ENCODE measurements at places on chromosomes 3 and 15. TPM values are rescaled to one million over a fixed set of nuclear protein-coding genes. Genes with fewer than 3 reads are reported as not detected.
A peak's percentile ranks its signal among the peaks of the same experiment; 100 is the strongest.

The WNT5A gene
- total RNA-seq = 26.7 TPM

The ROPN1B gene
- total RNA-seq = not detected

The NR2E3 gene
- 0.61 TPM for total RNA-seq

DNA sequence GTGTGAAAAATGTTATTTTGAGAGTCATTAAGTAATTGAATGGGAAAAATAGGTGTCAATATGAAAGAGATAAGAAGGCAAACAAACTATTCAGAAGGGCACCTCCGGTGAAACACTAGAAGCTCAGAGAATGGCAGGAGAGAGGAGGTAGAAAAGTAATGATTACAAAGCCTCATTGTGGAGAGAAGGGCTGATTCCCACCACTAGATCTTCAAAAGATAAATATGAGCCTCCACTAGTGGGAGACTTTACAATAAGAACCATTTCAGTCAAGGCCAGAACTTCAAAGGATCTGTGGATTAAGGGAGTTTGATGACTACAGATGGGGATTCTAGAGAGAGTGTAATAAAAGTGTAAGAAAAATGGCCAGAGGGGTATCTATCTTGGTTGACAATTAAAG, 535.6 kb downstream of the NLGN1 start:
- H3K4me1 ChIP-seq = no peaks in the 10 kb centered on the region
- no peak overlapping the region for H3K27ac ChIP-seq
- no peak overlapping the region for H3K4me3 ChIP-seq
- no peaks in the 10 kb centered on the region for H3K27me3 ChIP-seq
- H3K36me3 ChIP-seq = no peaks in the 10 kb centered on the region

DNA sequence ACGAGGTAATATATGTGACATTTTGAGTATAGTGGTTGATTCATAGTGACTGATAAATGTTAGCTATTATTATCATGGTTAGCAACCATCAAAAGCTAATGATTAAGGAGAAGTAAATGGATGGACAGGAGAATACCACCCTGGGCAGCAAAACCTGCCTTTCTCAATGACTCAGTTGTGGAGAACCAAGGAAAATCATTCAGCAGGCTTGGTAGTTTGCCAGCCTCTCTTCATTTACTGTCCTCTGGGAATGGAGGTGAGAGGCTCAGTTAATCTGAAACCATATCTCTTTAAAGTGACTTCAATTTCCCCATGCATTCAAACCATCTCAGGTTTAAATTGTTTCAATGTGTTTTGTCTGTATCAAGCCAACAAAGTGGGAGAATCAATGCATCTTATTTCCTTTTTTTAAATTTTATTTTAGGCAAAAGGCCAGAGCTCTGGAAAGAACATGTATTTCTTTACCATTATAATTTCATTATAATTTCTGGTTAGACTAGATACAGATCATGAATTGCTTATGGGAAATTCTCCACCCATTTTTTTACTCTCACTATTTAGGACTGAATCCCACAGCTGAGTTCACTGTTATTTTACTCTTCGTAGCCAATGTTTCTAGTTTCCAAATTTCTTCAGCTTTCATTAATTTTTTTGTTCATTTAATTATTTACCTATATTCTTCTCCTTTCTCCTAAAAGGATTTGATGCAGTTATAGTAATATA, 2.7 kb downstream of the TM4SF18 start:
- no peak overlapping the region for H3K27ac ChIP-seq
- DNase-seq = no peak
- no peaks in the 10 kb centered on the region for H3K36me3 ChIP-seq
- no peaks in the 10 kb centered on the region for H3K27me3 ChIP-seq
- H3K4me3 ChIP-seq = no peak overlapping the region

GRCh38 chr15:85452436-85452835, 72.0 kb downstream of the AKAP13 start:
- H3K27ac ChIP-seq = no peak overlapping the region
- H3K27me3 ChIP-seq = no peaks in the 10 kb centered on the region
- H3K36me3 ChIP-seq = no peaks in the 10 kb centered on the region
- DNase-seq = no peak

- no peak for DNase-seq
- no peak overlapping the region for H3K27ac ChIP-seq
- no peaks in the 10 kb centered on the region for H3K36me3 ChIP-seq
These were observed 101.4 kb upstream of the STT3B start for GRCh38 chr3:31431321-31431720.

DNA sequence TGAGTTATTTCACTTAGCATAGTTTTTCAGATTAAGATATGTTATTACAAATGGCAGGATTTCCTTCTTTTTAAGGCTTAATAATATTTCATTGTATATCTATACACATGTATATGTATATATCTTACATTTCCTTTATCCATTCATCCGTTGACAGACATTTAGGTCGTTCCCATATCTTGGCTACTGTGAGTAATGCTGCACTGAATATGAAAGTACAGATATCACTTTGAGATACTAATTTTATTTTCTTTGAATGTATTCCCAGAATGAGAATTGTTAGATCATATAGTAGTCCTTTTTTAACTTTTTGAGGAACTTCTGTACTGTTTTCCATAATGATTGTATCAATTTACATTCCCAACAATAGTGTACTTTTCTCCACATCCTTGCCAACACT, 270.4 kb downstream of the NAALADL2 start:
- H3K36me3 ChIP-seq = no peaks in the 10 kb centered on the region
- no peaks in the 10 kb centered on the region for H3K27me3 ChIP-seq
- no peak overlapping the region for H3K4me3 ChIP-seq
- DNase-seq = no peak
- no peak overlapping the region for H3K27ac ChIP-seq

DNA sequence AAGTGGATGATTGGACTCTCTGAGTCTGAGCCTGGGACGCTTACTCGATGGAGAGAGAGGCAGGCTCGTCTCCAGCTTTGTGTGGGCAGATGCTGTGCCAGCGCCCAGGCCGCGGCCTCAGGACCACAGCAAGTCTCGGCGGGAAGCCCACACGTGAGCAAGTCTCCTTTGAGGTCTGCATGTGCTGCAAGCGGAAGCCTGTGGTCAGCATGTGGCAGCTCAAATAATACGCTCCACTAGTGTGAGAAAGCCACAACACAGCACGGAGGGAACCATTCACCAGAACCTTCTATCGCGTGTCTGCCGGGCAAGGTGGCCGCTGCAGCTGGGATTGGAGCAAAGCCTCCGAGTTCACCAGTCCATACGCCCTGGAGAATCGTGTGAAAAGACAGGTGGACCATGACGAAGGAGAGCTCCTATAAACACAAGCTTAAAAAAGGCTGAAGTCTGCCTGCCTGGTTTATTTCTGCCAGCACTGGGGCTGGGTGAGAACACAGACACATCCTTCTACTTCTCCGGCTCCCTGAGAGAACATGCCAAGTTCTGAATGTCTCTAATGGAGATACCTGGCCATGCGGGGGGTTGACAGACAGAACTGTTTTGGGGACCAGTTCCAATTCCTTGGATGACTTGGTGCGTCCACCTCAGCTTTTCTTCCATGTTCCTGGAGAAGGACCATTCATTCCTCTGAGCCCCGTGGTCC, 82.0 kb upstream of the LRIG1 start:
- H3K27ac ChIP-seq = no peak overlapping the region
- no peak overlapping the region for H3K4me3 ChIP-seq
- H3K36me3 ChIP-seq = no peaks in the 10 kb centered on the region
- no peaks in the 10 kb centered on the region for H3K4me1 ChIP-seq
- H3K27me3 ChIP-seq = no peaks in the 10 kb centered on the region

- no peaks in the 10 kb centered on the region for H3K27me3 ChIP-seq
- no peak overlapping the region for H3K4me3 ChIP-seq
- H3K4me1 ChIP-seq = no peaks in the 10 kb centered on the region
- peak; percentile 48 for DNase-seq
- H3K27ac ChIP-seq = no peak overlapping the region
These were observed 53.2 kb downstream of the ACAD9 start for GRCh38 chr3:128932516-128933212.

DNA sequence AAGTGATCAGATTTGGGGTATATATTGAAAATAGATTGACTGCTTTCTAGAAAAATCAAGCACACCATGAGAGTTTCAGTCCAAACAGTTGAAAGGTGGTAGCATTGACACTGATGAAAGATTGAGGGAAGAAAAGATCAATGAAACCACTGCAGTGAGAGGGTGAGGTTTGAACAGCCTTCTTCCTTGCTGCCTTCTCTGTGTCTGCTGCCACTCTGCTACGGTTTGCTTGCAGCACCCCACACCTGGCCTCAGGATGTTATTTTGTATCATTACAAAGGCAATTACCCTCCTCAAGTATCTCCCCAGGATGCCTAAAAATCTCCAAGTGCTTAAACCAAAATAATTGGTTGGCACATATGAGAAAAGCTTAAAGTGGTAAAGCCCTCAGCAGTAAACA, 683.6 kb upstream of the ARPP21 start:
- DNase-seq = no peak
- H3K4me1 ChIP-seq = no peaks in the 10 kb centered on the region
- H3K27me3 ChIP-seq = no peaks in the 10 kb centered on the region
- H3K36me3 ChIP-seq = no peaks in the 10 kb centered on the region
- H3K4me3 ChIP-seq = no peak overlapping the region

- H3K27me3 ChIP-seq = no peaks in the 10 kb centered on the region
- H3K4me3 ChIP-seq = no peak overlapping the region
- no peak for DNase-seq
- H3K36me3 ChIP-seq = no peaks in the 10 kb centered on the region
- H3K27ac ChIP-seq = no peak overlapping the region
These were observed 371.3 kb downstream of the ERC2 start for GRCh38 chr3:56096999-56097398.

GRCh38 chr15:49145651-49146609, 9.5 kb downstream of the COPS2 start:
- DNase-seq = peak; percentile 37
- no peaks in the 10 kb centered on the region for H3K27me3 ChIP-seq
- peaks cover 22% of the 10 kb centered on the region for H3K4me1 ChIP-seq
- H3K27ac ChIP-seq = no peak overlapping the region

DNA sequence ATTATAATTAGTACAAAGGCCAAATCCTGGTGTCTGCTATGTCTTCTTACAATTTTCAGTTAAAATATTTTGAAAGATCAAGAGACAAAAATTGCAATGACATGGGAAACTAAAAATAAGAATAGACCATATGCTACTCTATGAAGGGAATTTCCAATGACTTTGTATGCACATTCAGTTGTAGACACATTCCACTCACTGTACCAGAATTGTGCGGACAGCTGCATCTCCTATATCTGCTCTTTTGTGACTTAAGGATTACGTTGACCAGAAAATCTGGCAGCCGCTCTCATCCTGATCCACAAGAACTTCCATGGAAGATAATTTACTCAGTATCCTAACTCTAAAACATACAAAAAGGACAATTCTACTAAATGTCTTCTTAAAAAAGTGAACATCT, 493.9 kb upstream of the KCNMB2 start:
- H3K4me1 ChIP-seq = no peaks in the 10 kb centered on the region
- H3K4me3 ChIP-seq = no peak overlapping the region
- H3K36me3 ChIP-seq = no peaks in the 10 kb centered on the region

DNA sequence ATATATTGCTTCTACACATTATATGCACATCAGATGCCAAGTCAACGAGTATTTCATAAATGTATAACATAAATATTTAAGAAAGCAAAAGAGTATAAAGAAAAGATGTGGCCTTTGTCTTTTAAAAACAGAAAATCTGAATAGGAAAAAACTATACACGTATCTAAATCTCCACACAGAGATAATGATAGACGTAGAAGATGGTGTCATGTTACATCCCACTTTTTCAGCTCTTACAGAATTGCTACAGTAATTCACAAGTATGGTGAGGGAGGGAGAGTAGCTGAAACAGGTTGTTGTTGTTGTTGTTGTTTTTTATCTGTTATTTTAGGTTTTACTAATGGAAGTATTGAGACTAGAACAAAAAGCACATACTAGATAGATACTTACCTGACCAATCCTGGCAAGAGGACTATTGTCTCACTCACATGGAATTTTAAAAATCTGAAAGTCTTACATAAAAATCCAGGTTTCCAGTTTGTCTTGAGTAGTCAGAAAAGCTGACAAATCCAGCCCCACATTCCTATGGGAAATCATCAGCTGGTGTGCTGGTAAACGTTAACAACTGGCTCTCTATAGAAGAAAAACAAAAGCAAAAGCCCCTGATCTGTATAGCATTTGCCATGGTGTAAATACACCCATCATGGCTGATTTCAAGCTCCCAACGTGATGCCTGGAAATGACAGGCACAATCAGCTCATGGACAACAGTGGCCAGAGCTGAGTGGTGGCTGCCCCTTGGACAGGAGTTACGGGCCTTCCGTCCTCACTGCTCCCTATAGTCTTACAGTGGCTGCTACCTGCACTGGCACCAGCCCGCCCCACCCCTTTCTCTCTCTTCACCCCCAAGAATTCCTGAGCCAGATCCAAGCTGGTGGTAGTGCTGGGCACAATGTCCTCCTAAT, 47.4 kb upstream of the VGLL4 start:
- no peaks in the 10 kb centered on the region for H3K27me3 ChIP-seq
- no peak for DNase-seq
- no peak overlapping the region for H3K27ac ChIP-seq
- H3K4me1 ChIP-seq = no peaks in the 10 kb centered on the region
- H3K4me3 ChIP-seq = no peak overlapping the region

DNA sequence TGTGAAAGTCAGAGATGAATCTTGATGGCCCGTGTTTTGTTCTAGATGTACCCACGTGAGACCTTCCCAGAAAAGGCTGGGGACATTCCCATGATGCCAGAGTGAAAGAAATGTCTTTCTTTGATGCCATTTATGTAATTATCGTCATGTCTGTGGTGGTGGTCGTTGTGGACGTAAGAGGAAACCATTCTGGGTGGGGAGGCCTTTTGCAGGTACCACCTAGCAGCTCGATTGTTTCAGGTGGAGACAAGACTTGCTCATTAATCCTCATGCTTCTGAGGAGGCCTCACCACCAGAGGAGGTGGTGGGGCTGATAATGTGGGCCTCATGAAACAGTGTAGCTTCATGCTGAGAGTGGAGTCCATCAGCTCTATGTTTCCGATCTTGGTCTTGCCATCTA, 58.1 kb upstream of the USP3 start:
- peaks cover 6% of the 10 kb centered on the region for H3K4me1 ChIP-seq
- no peaks in the 10 kb centered on the region for H3K36me3 ChIP-seq
- H3K27ac ChIP-seq = no peak overlapping the region
- DNase-seq = no peak

- H3K4me3 ChIP-seq = no peak overlapping the region
- no peak for DNase-seq
- no peaks in the 10 kb centered on the region for H3K36me3 ChIP-seq
- H3K27me3 ChIP-seq = no peaks in the 10 kb centered on the region
- H3K4me1 ChIP-seq = peaks cover 53% of the 10 kb centered on the region
- peak overlapping the region; percentile 50 for H3K27ac ChIP-seq
These were observed 55.5 kb downstream of the FNDC3B start for GRCh38 chr3:172094621-172095557.

- H3K4me1 ChIP-seq = no peaks in the 10 kb centered on the region
- no peak for DNase-seq
- no peak overlapping the region for H3K27ac ChIP-seq
These were observed 19.8 kb downstream of the TYRO3 start for GRCh38 chr15:41578736-41579383.

- H3K27ac ChIP-seq = no peak overlapping the region
- no peaks in the 10 kb centered on the region for H3K27me3 ChIP-seq
- no peak overlapping the region for H3K4me3 ChIP-seq
These were observed 72.5 kb downstream of the OPA1 start for GRCh38 chr3:193665370-193665989.

Data from upper lobe of left lung (tissue), 6 donors.